ENCODE measurements at places on chromosomes 3 and 15.

DNA sequence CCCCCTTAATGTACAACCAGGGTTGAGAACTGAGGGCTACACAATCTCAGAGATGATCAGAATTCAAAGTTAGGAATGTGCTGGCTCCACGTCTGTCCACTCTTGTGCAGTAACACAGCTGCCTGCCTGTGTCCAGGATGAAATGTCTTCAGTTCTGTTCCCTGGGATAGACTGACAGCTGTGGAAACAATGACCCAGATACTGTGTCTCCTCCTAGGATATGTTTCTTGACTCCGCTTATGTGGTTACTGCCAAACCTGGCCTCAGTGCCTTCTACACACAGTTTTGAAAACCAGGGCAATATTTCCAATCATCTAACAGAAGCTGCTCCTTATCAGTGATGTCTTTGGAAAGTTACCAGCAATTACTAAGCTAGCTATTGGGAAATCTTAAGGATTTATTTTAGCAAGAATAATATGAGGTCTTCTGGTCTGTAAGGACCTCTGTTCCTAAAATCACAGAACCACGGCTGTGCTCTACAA lies 67.6 kb downstream of the NOX5 start:
- peak; percentile 70 for DNase-seq

DNA sequence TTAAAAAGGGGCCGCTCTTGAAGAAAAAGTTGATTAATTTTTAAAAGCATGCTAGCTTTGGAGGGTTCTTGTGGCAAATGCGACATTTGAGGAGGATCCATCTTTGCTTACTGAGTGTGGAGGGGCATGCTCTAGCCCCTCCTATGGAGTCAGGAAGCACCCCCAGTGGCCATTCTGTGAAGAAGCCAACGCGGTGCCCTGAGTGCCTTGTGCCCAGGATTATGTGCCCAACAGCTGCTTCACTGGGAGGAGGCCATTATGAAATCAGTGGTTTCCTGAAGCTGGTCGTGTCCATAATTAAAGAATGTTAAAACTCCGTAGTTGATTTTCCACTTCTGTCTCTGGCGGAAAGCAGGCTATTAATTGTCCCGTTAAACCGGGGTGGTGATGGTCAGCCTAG lies 69.1 kb upstream of the TNFAIP8L3 start:
- no peak for DNase-seq

GRCh38 chr3:78845605-78846004 lies 922.2 kb downstream of the ROBO1 start:
- no peak for DNase-seq

- DNase-seq: no peak
Observed at GRCh38 chr3:57755368-57755675, 787 bp upstream of the SLMAP start.

DNA sequence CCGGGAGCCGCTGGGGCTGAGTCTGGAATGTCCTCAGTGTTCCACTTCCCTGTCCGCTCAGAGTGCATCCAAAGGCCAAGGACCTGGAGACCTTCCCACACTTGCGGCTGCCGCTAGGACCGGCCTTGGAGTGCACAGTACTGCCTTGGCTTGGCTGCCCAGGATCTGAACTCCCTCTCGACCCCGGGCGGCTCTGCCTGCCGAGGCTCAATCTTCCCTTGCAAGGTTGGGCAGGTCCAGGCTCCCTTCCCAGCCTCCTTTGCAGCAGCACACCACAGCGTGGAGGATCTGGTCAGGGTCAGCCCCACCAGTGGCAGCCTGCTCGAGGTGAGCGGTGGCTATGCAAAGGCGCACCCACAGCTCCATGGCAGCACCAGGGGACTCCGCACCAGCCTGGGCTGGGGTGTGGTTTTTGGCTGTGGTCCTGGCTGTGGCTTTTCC lies 69.2 kb downstream of the PLXNA1 start:
- DNase-seq: no peak

GRCh38 chr3:182596676-182597410 lies 196.5 kb upstream of the ATP11B start:
- no peak for DNase-seq

- no peak for DNase-seq
Observed at GRCh38 chr3:46996689-46997452, 17.4 kb downstream of the NBEAL2 start.

DNA sequence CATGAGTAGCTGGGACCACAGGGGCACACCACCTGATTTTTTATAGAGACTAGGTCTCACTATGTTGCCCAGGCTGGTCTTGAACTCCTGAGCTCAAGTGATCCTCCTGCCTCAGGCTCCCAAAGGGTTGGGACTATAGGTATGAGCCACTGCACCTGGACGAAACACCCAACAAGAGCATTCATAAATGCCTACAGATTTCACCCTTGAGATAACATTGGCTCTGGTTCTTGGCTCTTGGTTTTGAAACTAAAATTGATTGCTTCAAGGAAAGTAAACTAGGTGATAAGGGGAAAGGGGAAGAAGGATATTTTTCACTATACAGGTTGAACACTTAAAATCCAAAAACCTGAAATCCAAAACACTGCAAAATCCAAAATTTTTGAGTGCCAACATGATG lies 10.3 kb downstream of the AP3S2 start:
- DNase-seq: no peak

GRCh38 chr3:194577986-194578905 lies 55.0 kb downstream of the TMEM44 start:
- no peak for DNase-seq

- peak; percentile 5 for DNase-seq
Observed at GRCh38 chr3:154224366-154224765, 99.9 kb downstream of the DHX36 start.

GRCh38 chr3:123667784-123668183 lies 82.9 kb upstream of the HACD2 start:
- DNase-seq: no peak

DNA sequence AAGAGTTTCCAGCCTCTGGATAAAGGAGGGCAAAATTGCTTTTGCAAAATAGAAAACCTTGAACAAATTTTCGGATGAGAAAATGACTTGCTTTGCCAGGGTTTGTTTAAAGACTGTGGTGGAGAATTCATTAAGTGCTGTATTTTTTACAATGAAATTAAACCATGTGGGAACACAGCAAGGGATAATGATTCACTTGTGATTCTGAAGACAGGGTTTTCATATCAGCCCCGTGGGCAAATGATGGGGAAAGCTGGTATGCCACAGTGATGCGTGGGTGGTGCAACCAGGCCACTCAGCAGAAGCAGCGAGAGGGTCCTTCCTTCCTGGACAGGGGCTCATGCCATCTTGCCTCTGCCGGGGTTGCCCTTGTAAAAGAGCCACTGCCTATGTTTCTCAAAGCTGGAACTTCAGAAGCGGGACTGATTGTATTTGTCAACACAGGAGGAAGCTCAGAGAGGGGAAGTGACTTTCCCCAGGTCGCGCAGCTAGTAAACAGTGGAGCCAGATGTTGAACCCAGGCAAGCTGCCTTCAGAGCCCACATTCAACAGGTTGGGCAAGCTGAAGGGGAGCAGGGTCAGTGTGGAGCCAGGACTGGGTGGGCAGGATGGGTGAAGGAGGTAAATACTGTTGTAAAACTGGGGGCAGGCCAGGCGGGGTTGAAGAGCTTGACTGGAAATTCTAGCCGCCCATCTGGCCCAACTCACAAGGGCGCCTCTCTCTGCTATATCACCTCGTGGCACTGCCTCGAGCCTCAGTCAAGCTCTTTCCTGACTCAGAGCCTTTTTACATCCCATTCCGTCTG lies 79.1 kb downstream of the TOP2B start:
- DNase-seq: no peak

DNA sequence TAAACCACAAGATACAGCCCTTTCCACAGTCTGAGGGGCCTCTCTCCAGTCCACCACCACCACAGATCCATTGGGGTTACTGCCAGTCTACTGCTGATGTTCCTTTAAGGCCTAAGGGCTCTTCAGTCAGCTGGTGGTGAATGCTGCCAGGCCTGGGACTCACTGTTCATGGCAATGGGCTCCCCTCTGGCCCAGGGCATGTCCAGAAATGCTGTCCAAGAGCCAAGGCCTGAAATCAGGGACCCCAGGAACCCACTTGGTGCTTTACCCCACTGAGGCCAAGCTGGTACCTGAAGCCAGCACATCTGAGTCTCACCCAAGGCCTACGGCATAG lies 128.6 kb upstream of the CBLB start:
- DNase-seq: no peak

DNA sequence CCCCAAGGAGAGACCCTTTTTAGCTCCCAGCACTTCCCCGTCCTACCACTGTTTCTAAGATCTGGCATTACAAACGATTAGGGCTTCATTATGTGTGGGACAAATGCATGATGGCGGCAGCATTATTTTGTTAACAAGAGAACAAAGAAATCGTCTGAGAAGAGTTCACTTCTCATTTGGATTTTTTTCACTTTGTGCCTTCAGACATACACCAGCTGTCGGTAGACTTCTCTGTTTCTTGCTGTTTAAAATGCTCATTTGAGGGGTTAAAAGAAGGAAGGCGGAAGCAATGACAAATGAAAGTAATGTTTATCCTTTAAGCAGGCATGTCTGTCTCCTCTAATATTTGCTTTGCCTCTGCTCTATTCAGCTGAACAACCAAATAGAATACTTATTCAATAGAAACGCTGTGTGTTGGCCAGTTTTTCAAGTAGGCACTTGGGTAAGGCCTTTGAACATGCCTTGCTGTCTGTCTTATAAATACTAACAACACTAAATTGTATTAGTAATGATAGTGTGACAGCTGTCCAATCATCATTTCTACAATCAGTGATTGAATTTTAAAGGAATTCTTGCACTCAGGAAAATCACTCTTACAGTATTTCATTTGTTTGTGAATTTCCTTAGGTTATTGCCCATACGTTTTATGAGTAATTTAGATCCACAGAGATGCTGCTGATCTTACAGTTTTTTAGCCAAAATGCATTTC lies 382.4 kb downstream of the IL5RA start:
- peak; percentile 42 for DNase-seq

DNA sequence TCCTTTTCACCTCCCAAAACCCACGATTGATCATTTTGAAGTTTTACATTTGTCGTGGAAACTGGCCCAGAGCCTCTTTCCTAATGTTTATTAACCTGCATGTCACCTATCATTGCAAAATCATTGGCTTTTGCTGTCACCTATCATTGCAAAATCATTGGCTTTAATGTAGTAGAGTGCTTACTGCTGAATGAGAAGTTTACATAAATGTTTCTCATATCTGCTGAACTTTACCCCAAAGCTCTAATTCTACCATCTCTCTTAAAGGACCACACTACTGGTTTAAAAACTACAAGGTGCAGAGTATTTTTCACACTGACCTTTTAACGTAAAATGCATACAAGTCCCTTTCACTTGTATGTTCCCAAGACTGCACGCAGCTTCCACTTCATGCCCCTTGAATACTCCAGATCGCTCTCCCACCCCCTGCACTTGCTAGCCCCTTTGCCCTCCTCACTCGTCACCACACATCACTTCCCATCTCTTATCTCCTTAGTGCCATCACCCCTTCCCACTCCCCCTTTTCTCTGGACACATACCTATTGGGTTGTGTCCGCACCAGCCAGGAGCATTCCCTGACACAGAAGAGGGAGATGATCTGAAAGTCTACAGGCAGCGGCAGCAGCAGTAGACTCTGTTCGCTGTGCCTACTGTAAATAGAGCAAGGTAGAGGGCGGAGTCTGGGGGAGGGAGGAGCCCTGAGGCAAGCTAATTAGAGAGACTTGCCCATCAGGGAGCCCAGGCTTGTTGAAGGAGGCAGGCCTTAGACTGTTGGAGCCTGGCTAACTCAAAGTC lies 30.2 kb upstream of the ATOSA start:
- no peak for DNase-seq

DNA sequence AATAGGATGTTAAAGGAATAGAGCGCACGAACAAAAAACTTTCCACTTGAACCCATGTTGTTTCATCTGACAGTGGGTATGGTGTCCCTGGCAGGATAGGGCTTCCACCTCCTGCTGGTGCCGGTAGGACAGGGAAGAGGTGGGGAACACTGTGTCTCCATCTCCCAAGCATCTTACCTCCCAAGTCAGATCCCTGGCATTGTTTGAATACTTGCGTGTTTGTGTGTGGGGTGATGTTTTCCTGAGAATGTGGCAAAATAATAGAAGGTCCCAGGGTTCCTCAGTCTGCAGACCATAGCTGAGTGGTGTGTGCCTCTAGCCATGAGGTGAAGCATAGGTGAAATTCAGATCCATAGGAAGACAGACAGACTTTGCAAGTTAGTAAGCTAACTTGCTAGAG lies 119.4 kb downstream of the IGF1R start:
- no peak for DNase-seq

- DNase-seq: no peak
Observed at GRCh38 chr3:102400766-102401165, 34.0 kb upstream of the ZPLD1 start.

GRCh38 chr3:25486932-25487331 lies 58.9 kb downstream of the RARB start:
- DNase-seq: no peak

GRCh38 chr3:5442786-5443138 lies 255.3 kb downstream of the EDEM1 start:
- DNase-seq: no peak

DNA sequence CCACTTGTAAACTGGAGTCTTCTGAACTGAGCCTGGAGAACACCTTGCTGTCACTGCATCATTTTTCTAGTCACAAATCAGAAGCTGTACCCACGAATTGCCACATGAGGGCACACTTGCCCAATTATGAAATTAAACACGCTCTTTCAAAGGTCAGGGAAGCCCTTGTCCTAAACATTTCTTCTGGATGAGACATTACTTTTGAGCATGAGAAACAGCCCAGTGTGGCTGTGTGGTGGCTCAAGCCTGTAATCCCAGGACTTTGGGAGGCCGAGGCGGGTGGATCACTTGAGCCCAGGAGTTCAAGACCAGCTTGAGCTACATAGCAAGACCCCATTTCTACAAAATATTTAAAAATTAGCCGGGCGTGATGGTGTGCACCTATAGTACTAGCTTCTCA lies 27.5 kb upstream of the CFAP161 start:
- DNase-seq: no peak

GRCh38 chr15:63474810-63475316 lies 29.5 kb upstream of the USP3 start:
- no peak for DNase-seq

- no peak for DNase-seq
Observed at GRCh38 chr3:27560484-27561056, 76.4 kb upstream of the SLC4A7 start.

GRCh38 chr15:77436822-77437221 lies 16.1 kb downstream of the HMG20A start:
- no peak for DNase-seq
